ENCODE measurements at places on chromosomes 2 and 18.

GRCh38 chr2:168278424-168278888 is 31.1 kb upstream of the STK39 start:
- peak; percentile 70 for DNase-seq

- DNase-seq = no peak
These were observed 490.4 kb upstream of the FANCL start for GRCh38 chr2:58731488-58731869.

DNA sequence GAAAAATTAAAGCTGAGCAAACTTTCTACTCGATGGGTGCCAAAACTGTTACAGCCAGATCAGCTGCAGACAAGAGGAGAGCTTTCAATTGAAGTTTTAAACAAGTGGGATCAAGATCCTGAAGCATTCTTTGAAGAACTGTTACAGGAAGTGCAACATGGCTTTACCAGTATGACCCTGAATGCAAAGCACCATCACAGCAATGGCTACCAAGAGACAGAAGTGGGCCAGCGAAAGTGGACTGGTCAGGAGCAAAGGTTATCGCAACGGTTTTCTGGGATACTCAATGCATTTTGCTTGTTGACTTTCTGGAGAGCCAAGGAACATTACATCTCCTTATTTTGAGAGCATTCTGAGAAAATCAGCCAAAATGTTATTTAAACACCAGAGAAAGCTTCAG is 9.1 kb upstream of the SERPINB5 start:
- DNase-seq = no peak

DNA sequence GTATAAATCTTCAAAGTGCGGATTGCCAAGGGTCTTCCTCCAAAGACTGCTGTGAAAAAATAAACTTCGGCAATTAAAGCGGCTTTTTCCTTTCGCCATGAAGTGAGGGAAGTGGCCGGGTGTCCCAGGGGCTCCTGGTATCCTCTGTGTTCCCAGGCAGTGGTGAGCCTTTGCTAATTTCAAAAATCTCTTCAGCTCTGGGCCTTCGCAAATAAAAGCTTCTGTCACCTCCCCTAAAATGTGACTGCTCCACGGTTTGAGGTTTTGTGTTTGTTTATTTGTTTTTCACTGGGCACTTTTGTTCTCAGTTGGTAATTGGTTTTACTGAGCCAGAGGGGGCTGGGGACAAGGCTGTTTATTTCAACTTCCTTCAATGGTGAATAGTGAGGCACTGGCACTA is 270.1 kb upstream of the POU3F3 start:
- no peak for DNase-seq

DNA sequence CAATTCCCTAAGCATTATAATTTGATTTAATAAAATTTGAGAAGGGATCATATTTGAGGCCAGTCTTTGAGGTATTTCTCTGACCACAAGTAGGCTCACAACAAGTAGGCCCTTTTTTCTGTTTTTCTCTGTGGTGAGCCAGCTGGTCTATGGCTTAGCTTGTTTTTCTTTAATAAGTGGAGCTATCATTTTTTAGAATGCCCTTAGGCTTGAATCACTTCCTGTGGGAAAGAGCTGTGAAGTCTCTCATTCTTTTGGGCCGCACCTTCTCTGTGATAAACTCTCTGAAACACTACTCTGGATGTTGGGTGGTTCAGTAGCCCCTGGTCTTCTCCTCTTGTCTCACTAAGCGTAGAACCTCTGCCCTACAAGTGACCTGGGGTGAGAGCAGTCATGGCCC is 235.9 kb downstream of the SUCLG1 start:
- DNase-seq = no peak

DNA sequence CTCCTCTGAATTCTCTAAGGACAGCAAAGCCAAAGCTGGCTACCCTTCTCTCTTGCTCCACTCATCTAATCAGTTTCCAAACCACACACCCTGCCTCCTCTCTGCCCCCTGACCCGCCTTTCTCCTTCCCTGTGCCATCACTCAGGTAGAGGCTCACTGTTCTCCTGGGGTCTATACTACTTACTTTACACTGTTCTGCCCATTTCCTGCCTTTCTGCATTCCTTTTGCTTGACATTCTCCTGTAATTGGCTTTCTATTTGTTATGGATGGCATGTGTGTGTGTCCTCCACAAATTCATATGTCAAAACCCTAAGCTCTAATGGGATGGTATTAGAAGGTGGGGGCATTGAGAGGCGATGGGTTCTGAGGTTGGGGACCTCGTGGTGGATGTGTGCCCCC is 675.2 kb upstream of the ID2 start:
- no peak for DNase-seq

- DNase-seq = no peak
These were observed 4.9 kb downstream of the NOP58 start for GRCh38 chr2:202270487-202270886.

GRCh38 chr2:209523041-209523740 is 99.3 kb downstream of the MAP2 start:
- no peak for DNase-seq

DNA sequence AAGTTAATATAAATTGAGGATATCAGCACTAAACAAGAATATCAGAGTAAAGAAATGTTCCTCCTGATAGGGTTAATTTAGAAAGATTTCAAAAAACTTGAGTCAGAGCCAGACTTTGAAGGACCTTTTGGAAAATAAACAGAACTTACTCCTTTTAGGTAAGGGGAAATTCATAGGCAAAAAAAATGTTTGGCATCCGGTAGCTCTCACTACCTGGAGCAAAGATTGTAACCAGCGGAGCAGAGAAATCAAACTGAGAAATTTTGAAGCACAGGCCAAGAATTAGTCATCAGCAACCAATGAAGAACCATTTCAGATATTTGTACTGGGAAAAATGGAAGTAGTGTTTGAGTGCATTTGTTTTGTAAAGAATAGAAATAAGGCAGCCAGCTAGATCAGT is 113.0 kb downstream of the ICA1L start:
- no peak for DNase-seq

- no peak for DNase-seq
These were observed 5.0 kb upstream of the ALPK2 start for GRCh38 chr18:58633874-58634273.

GRCh38 chr2:185757356-185757755 is 18.8 kb downstream of the FSIP2 start:
- DNase-seq = peak; percentile 37

DNA sequence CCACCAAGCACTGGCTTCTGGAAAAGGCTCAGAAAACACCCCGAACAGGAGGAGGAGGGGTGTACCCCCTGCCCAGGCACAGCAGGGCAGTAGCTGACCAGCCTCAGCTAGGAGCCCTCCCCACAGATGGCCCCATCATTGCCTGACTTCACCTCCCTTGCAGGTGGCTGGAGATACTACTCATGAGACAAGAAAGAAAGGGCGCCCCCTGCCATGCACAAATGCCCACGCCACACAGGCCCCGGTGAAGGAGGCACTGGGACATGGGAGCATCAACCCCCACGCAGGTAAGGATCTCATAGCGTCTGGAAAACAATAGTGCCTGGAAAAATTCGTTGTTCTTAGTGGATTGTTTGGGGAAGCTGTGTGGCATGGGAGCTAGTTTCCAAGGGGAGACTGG is 240.6 kb downstream of the TFCP2L1 start:
- DNase-seq = no peak

- no peak for DNase-seq
These were observed 18.5 kb downstream of the TRAF3IP1 start for GRCh38 chr2:238338710-238339394.

DNA sequence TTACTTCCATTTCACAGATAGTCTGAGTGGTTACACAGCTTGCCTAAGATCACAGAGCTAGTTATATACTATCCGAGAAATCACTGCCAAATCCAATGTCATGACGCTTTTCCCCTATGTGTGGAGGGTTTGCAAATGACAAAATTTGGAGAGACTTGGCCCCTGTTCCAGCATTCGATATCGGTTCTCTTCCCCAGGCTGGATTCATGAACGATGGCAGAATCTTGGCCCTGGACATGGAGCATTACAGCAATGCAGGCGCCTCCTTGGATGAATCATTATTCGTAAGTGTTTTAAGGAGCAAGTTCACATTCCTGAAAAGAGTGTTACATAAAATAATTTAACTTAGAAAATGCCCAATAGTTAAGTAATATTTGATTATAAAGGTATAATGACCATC is 55.1 kb downstream of the AOX1 start:
- DNase-seq = no peak

- DNase-seq = no peak
These were observed 9.6 kb downstream of the FBXO15 start for GRCh38 chr18:74137920-74138538.

- peak; percentile 97 for DNase-seq
These were observed 298.2 kb downstream of the CDCA7 start for GRCh38 chr2:173652767-173653431.

DNA sequence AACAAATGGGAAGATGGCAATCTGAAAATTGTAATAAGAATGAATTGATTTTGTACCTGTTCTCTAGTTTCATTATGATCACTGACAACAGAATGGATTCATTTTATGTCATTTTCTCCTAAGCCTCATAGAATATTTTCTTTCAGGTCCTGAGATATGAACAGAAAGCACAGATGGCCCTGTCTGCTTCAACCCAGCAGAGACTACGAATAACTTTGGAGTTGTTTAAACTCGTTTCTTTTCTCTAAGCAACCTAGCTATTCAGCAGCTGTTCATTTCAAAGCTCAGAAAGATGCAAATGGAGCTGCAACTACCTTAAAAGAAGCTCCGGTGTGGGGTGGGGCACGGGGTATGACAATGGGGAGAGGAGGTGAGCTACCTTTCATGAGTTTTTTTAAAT is 124.9 kb downstream of the ALK start:
- DNase-seq = no peak

DNA sequence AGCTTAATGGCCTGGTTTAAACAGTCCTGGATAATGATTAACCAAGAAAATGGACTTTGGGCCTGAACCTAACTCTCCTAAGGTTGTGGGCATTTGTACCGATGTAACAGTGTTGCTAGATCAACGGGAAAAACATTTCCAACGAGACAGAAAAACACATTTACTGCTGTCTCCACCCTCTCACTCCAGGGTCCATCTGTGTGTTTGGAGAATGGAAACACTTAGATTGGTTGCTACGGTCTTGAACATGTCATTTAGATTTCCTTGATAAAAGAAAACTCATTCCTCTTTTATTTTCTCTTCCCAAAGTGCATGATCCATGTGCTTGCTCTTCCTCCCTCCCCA is 88.0 kb downstream of the SOCS6 start:
- no peak for DNase-seq

DNA sequence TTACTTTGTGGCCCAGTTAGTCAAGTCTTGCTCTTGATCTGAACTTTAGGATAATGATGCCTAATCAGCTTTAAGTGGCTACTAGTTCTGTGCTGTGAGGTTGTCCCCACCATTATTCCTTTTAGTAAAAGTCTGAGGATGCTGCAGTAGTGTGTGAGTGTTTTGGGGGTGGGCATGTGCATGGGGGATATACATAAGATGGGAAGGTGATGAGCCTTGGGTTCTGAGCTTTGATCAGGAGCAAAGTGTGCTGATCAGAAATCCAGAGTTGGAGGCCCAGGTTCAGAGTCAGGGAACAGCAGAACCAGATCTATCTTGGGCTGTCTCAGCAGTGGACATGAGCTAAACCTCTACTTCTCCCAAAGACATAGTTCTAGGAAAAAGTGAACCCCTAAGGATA is 66.8 kb downstream of the POLE4 start:
- no peak for DNase-seq

- DNase-seq = no peak
These were observed 2.4 kb upstream of the TMEM178A start for GRCh38 chr2:39663187-39663930.

GRCh38 chr2:75018162-75018561 is 59.7 kb downstream of the POLE4 start:
- DNase-seq = no peak

- DNase-seq = no peak
These were observed 6.5 kb upstream of the KCNF1 start for GRCh38 chr2:10905006-10905861.

DNA sequence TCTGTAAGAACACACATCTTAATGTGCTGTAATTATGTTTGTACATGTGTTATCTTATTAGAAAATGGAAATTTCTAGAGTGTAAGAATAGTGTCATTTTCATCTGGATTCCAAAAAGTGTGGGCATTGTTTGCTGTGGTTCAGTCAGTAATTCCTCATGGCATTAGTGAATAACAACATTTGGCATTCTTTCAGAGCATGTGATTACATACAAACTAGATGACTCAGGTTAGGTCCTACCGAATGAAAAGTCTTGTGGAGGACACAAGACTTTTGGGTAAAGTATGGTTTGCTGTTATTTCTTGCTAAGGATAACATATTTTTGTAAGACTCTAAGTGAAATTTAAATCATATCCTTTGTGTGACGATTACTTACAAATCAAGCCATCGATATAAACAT is 593.1 kb upstream of the NRXN1 start:
- DNase-seq = no peak

DNA sequence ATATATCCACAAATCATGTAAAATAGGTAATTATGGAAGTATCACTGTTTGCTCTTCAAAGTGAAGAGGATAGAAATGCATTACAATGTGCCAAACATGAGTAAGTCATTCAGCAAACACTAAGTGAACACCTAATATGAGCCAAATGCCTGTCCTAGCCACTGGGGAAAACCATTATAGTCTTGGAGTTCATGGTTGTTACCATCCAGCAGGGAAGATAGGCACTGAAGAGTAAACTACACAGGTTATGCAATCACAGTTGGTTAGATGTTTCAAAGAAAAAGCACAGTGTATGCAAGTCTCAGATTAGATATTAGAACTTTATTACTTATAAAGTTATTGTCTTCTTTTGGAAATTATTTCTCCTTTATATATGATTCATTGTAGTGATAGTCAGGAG is 3.9 kb upstream of the SERPINB2 start:
- no peak for DNase-seq

GRCh38 chr2:224278531-224278930 is 123.4 kb downstream of the FAM124B start:
- peak; percentile 70 for DNase-seq

GRCh38 chr18:46073474-46074331 is 1.6 kb upstream of the PSTPIP2 start:
- no peak for DNase-seq

DNA sequence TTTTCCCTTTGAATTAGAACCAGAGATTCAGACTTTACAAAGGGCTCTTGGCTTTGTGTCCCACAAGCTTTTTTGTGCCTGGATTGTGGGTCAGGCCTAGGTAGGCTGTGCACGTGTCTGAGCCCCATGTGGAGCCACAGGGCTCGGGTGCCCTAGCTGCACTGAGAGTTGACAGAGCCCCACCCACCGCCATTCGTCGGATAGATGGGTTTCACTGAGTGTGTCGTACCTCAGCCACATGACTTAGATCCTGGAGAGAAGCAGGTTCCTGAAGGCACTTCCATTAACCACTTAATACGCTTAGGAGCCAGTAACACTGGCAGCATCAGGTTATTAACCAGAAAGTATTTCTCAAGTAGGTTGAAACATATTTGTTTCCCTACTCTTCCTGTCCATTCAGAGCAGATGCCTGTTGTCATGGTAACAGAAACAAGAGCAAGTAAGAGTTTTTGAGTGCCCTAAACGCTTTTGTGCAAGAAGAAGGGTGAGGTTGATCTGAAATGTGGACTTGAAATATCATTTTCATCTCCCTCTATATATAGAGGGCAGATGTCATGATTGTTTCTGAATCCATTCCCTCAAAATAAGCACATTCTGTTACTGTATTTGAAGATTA is 30.0 kb downstream of the ADCYAP1 start:
- no peak for DNase-seq

Data from epithelial cell of prostate (primary cell).